ENCODE measurements at places on chromosomes 3 and 15.

GRCh38 chr3:188631291-188632010, 477.5 kb downstream of the LPP start:
- no peak for DNase-seq

- DNase-seq = no peak
These were observed 593 bp downstream of the TMOD2 start for GRCh38 chr15:51751697-51752683.

DNA sequence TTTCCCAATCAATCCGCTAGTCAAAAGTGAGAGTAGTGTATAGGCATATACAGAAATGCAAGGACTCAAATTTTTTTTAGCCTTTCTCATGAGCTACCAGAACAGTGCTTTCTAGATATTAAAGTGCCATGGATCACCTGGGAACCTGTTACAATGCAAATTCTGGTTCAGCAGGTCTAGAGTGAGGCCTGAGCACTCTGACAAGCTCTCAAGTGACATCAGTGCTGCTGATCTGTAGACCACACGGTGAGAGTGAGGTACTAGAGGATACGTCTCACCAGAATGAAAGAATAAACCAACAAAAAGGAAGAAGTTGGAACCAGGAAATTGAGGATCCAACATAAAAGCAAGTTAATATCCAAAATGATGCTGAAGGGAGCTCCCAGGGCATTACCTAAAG, 16.0 kb upstream of the PLA2G4D start:
- no peak for DNase-seq

GRCh38 chr3:48157950-48158376, 30.3 kb downstream of the CDC25A start:
- peak; percentile 92 for DNase-seq

DNA sequence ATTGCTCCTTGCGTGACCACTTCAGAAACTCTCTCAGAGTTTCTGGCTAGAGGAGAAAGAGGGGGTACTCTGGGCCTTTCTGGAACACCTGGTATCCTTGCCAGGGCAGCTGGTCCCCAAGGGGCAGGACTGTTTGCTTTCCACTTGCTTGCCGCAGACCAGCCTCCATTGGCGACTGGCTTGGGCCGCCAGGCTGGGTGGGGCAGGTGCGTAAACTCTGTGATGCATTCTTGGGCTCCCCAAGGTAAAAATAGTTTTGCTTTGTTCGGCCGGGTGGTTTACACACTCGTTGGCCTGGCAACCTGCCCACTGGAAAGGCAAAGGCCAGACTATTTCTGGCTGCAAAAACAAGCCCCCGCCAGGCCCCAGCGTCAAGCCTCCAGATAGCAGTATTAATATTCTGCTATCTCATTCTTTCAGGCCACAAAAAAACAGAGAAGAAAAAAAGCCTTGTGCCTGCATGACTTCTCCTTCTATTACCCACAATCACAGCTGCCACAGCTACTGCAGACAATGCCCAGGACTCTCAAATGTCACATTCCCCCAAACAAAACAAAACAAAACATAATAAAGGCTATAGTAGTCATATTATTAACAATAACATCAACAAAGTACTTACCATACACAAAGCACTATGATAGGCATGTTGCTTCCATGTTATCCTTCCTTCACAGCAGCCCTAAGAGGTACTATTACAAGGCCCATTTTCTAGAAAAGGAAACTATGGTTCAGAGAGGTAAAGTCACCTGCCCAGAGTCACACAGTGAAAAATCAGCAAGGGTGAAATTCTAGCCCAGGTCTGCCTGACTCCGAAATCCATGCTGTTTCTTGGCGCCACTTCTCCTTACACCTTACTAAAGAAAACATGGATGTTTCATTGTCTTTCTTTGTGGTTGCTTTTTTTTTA, 14.0 kb upstream of the SSUH2 start:
- peak; percentile 85 for DNase-seq

GRCh38 chr3:125624341-125624740, 29.0 kb upstream of the OSBPL11 start:
- no peak for DNase-seq

GRCh38 chr3:122688996-122689395, 8.4 kb downstream of the PARP14 start:
- DNase-seq = no peak

DNA sequence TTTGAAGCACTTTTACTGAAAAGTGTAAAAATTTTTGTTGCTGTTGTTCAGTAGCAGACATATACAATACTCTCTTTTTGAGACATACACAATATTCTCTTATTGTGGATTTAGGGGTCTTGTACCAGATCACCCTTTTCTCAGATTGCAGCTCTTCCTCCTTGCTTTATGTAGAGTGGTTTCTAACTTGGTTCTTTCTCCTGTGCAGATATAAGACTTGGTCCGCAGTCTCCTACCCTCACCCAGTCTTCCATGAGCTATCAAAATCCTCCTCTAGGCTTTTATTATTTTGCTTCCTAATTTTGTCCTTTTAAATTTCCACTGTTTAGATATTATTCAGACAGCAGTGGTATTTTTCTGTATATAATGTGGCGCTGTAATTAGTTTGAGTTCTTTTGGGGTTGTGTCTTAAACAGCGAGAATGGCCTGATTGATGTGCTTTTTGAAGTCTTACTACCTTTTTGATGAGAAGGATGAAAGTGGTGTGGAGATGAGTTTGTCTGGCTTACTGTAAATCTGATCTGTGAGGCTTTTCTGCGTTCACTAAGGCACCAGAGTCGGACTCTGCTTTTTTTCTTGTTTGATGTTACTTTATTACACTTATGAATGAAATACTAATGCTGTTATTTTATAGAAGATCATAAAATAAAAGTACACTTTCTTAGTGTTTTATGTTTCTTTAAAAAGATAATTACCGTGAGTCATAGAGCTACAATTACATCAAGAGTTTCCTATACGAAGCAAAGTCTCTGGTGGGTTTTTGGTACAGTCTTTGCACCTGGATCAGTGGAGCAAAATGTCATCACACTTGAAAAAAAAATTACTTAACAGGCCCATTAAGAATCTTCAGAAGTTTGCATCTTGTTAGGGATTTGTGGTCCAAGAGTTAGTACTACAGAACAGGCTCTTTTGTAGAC, 27.8 kb downstream of the FNDC3B start:
- DNase-seq = no peak

DNA sequence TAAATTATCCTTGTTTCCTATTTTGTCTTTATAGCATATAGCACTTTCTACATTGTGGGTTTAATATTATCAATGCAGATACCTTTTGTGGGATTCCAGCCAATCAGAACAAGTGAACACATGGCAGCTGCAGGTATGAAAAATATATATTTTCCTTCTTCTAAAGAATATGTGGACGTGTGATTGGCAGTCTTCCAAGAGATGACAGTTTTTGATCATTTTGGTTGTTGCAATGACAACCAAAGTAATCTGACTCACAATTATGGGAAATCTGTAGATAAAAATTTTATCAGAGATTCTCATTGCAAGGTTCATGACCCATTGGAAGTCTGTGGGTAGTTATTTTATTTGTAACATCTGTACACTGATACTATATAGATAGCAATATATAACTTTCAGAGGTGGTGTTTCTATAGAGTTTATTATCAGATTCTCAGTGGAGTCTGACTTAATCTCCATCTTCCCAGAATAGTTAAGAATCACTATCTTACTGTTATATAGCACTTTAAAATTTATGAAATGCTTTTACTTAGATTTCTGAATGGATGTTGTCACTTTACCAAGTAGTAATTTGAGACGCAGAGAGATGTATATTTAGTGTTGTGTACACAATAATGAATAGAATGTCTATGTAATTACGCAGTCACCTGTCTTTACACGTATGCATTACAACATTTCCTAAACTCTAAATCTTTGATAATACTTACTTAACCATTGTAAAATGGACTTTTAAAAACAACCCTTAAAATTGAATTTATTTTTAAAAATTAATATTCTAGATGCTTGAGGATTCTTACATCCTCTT, 82.5 kb downstream of the STT3B start:
- no peak for DNase-seq

- no peak for DNase-seq
These were observed 888 bp downstream of the PPP2R3A start for GRCh38 chr3:135966271-135966961.

DNA sequence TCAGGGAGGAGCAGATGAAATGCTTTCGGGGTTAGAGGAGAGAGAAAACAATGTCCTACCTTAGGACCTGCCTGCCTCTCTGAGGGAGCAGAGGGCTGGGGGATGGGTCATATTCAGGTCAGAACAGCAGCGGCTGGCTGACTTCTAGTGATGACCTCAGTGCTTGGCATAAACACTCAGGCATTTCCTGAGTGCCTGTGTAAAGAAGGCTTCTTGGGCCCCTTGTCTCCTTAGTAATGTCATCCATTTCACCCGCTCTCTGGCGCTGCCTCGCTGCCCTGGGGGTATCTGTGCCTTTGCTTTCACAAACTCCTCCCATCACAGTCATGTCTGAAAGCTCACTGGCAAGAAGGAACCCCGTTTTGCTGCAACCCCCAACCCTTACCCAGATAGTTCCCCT, 82.9 kb upstream of the GSK3B start:
- DNase-seq = no peak

- no peak for DNase-seq
These were observed 2.6 kb downstream of the ITIH4 start for GRCh38 chr3:52827866-52828376.

DNA sequence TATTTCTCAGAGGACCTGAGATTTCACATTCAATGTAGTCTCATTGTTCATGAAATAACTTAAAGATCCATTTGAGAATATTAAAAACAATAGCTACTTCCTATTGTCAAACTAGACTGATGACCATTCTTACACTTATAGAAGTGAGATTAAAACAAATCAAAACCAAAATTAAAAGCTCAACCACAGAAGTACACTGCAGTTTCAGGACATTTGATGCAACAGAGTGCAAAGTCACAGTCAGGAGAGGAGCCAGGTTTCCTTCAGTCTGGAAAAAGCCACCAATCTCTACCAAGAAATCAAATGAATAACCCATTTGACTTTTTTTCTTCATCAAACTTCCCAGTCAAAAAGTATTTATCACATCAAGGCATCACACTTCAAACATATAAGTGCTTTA, 5.5 kb downstream of the CCPG1 start:
- no peak for DNase-seq

GRCh38 chr3:66675366-66675765, 174.5 kb upstream of the LRIG1 start:
- no peak for DNase-seq

GRCh38 chr3:12415014-12415680, 69.1 kb upstream of the TSEN2 start:
- no peak for DNase-seq

DNA sequence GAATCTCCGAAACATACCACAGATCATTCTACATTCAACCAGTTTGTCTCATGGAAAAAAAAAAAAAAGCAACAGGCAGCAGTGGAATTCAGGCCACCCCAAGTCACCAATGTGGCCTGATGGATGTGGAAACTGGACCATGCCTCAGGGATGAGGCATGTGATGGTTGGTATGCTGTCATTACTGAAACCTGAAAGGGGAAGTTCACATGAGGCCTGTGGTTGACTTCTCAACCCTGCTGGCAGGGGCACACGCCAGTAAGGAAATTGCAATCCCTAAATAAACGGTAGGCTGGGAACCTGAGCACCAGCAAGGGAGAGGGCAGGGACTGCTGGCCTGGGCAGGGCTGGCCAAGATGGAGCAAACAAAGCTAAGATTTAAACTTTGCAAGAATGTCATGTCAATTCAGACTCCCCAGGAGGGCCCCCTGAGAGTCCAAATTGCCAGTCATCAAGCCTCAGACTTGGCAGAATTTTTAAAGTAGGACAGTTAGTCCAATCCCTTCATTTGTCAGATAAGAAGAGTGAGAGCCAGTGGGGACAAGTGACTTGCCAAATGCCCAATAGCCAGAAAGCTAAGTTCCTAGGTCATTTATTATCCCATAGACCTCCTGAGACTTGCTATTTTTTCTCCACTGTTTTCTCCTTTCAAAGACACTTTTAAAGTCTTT, 310.4 kb downstream of the ERC2 start:
- DNase-seq = no peak

GRCh38 chr3:71397046-71397445, 186.5 kb downstream of the FOXP1 start:
- DNase-seq = no peak

DNA sequence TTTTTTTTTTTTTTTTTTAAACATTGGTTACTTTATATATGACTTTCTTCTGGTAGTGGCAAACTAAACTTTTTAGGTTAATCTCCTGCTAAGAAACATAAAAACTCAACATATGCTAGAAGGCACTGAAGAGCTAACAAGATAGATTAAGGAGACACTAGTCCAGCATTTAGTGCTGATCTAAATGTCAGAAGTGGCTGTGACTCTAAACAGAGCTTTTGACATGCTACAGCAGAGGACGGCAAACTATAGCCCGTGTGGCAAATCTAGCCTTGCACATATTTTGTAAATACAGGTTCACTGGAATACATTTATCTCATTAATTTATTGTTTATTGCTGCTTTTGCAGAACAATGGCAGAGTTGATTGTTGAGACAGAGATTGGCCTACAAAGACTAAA, 20.6 kb downstream of the NR2E3 start:
- no peak for DNase-seq

DNA sequence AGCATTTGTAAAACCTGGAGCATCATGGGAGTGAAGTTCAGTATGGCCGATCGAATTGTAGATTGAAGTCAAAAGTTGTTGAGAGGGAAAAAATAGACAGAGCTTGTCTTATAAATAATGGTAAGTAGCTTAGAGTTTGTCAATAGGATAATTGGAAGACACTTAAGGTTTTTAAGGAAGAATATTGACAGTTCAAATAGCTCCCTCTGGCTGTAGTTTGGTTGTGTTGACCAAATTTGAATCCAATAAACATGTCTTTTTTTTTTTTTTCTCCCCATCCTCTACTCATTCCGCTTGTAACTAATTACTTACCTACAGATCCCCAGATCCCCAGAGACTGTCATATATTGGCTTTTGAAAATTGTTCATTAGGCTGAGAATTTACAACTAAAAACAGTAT, 677.0 kb downstream of the AGBL1 start:
- DNase-seq = no peak

- no peak for DNase-seq
These were observed 351.5 kb upstream of the ICE2 start for GRCh38 chr15:60830479-60830878.

GRCh38 chr3:180693656-180694055, 14.4 kb upstream of the CCDC39 start:
- no peak for DNase-seq

Measured in posterior vena cava (tissue), 2 donors.